ENCODE measurements at places on chromosomes 2 and 18.

- DNase-seq = no peak
Observed at GRCh38 chr18:79800371-79801180, 2.8 kb downstream of the KCNG2 start.

DNA sequence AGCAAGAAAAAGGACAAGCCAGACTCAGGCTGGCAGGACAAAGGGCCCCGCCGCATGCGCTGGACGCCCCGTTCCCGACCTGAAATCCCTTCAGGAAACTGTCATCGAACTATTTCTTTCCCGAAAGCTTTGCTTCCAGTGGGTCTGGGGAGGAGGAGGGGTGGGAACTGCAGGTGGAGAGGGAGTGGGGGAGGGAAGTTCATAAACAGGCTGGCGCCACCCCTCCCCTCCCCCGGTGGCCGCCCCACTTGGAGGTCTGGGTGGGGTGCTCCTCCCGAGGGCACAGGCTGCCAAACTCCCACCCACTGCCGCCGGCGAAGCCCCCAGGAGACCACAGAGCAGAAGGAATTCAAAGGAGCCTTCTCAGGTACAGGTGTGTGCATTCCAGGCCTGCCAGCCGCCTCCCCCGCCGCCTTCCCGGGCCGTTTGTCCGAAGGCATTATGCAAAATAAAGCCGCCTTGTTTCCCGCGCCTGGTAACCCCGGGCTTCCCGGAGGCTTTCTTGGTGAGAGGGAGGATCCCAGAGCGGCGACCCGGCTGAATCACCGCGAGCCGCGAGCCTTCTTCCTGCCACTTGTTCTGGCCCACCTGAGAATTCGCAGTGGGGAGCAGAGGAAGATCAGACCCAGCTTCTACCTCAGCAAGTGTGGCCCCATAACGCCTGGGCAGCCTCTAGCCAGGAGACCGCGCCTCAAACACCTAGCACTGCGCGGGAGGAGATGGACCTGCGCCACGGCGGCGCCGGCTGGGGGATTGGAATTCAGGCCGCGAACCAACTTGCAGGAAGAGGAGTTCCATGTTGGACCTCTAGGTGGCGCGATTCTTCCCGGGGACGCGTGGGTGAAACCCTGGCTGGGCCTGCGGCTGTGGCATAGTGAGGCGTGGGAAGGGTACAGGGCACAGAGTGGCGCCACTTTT lies 101.9 kb downstream of the FOXI3 start:
- DNase-seq = peak; percentile 60

DNA sequence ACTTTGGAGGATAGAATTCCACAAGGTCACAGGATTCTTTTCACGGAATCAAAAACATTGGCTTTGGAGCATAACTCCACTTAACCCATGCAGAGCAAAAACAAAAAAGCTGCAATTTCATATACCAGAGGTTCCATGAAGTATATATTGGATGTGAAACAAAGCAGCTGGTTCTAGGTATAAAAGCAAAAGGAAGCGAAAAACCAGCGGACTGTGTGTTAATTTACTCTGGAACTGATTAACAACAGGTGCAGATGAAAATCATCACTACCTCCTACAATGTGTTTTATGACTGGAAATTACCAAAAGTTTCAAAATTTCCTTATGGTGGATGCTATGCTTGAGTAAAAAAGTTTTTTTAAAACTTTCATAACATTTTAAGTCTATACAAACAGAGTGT lies 54.4 kb upstream of the LINC00305 start:
- no peak for DNase-seq

DNA sequence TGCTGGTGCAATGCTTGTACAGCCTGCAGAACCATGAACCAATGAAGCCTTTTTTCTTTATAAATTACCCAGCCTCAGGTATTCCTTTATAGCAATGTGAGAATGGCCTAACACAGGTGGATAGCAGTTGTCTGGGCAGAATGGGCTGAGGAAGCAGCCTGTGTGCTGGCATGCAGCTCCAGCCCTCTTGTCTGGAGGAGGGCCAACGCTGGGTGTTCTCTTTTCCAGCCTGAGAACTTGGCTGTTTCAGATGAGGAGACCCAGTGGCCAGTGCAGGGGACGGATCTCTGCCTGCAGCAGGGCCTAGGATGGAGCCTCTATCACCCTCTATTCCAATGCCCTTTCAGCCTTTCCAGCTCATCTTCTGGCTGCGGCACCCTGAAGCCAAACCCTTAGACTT lies 58.8 kb downstream of the CTIF start:
- no peak for DNase-seq

- no peak for DNase-seq
Observed at GRCh38 chr2:238635647-238636051, 208.9 kb downstream of the ASB1 start.

GRCh38 chr2:26300234-26300925 lies 45.6 kb upstream of the SELENOI start:
- no peak for DNase-seq

GRCh38 chr2:97769308-97769707 lies 55.9 kb downstream of the ZAP70 start:
- no peak for DNase-seq

- DNase-seq = no peak
Observed at GRCh38 chr2:138637686-138638085, 136.1 kb downstream of the SPOPL start.

DNA sequence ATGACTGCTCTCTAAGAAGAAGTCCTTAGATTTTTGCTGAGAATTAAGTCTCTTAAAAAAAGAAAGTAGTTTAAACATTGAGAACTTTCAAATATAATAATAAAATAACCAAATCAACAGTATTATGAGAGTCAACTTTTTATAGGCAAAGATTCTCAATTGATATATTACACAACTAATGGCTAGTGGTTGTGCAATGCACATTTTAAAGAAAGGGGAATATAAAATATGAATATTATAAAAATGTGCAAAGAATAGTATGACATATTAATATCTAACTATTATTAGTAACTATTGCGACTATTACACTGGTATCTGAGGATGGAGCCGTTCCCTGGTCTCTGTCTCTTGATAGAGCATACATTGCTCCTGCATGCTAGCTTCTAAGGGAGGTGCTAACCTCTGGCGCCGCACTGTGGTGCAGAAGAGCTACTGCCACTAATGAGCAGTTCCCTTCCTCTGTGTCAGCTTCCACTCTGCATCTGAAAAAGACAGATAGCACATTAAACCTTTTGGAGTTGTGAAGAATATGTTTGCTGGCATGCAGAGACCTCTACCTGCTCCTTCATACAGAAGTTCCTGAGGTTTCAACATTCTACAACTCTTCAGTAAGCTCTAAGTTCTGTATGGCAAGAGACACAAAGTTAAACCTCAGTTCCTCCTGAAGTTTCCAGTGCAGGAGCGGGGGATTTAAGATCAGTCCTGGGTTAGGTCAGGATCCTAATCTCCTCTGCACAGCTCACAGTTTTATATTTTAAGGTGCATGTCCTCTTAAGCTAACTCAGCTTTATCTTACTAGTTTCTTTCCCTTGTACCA lies 3.5 kb upstream of the SLC9A2 start:
- DNase-seq = no peak

DNA sequence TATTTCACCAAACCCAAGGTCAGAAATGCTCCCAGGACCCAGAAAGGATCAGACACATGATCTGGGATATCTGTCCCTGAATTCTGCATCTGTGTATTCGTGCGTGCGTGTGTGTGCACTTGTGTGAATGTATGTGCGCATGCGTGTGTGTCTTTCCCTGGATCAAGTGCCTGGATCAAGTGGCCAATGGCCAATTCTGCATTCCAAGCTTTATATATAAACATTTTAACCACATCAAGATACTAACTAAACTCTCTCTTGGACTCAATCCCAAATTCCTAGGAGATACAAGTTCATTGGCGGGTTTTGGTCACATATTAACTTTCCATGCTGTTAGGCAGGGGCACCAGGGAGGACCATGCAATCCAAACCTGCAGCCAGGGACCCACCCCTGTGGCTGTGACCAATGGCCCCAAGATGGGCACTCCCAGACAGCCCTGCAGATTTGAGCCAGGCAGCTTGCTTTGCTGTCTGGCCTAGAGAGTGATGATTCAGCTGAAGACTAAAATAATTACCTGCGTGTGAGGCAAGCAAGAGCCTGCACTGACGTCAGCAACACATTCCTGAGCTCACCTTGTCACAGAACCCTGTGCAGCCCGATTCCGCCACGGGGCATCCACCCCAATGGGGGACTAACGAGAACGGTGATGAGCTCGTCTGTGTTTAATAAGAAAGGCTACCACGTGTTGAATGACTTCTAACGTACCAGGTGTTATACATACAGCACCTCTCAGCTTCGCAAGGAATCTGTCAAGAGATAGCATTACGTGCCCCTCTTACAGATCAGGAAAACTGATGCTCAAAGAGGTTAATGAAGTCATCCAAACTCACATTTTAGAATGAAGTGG lies 45.3 kb upstream of the ROCK2 start:
- DNase-seq = no peak

- DNase-seq = no peak
Observed at GRCh38 chr2:113240915-113241911, 37.5 kb downstream of the PAX8 start.

- DNase-seq = no peak
Observed at GRCh38 chr18:57231864-57232263, 85.0 kb downstream of the BOD1L2 start.

GRCh38 chr2:196696423-196697079 lies 57.0 kb downstream of the CCDC150 start:
- no peak for DNase-seq

DNA sequence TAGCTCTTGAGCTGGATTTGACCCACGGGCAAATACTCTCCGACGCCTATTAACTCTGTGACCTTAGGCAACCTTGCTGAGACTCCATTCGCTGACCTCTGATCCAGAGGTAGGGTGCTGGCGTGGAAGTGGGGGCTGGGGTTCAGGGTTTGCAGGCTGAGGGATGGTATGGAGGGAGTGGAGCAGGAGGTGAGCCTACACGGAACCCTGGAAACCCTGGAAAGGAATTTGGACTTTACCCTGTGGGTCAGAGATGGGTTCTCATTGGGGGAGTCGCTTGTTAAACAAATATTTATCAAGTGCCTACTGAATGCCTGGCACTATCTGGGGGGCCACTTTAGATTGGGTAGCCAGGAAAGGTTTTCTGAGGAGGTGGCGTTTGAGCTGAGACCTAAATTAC lies 58.2 kb upstream of the FZD7 start:
- DNase-seq = no peak

DNA sequence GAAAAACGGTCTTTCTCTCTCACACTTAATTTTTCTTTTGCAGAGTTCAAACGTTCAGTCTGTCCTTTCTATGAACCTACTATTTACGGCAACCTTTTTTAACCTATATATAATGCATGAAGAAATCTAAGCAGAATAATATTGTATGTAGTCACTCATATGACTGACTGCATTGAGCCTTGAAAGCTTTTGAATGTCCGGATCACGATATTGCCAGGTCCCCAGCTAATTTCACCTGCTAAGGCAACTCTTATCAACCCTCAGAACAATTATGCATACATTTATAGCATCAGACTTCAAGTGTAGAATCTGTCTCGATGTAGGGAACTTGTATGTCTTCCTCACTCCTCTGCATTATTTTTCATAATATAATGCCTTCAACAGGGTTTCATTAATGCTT lies 1083.8 kb upstream of the KLHL29 start:
- no peak for DNase-seq

- no peak for DNase-seq
Observed at GRCh38 chr18:50715919-50716318, 103.9 kb downstream of the MRO start.

GRCh38 chr2:128641421-128642080 lies 322.9 kb upstream of the HS6ST1 start:
- no peak for DNase-seq

- DNase-seq = no peak
Observed at GRCh38 chr2:191446910-191447309, 201.7 kb downstream of the MYO1B start.

DNA sequence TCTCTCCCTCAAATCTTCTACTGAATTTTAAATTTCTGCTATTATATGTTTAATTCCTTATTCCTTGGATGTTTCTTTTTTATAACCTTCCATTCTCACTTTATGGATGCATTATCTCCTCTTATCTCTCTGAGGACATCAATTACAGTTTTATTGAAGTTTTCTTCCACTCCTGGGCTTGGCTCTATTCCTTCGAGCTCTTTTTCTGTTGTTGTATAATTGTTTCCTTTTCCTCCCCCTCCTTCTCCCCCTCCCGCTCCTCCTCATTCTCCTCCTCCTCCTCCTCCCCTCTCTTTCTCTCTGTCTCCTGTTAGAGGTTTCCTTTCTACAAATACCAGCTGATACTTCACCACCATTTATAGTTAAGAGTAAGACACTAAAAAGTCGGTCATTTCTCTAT lies 209.8 kb downstream of the ZBTB7C start:
- no peak for DNase-seq

DNA sequence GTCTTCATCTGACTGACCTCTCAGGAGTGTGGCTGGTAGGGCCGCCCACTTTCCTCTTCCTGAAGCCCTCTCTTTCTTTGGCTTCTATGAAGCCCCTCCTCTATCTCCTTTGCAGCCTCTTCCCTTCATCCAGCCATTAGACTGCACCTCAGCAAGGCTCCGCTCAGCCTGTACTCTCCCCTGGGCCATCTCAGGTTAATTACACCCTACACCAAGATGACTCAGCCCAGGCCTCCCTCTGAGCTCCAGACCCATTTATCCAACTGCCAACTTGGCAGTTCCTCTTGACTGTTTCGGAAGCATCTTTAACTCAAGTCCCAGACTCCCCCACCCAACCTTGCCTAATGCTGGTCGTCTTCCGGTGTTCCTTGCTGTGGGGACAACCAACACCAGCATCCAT lies 5.8 kb upstream of the WNT6 start:
- no peak for DNase-seq

- DNase-seq = no peak
Observed at GRCh38 chr18:77711096-77711495, 461.4 kb downstream of the GALR1 start.

- DNase-seq = no peak
Observed at GRCh38 chr2:134491771-134492441, 226.9 kb downstream of the TMEM163 start.

- DNase-seq = no peak
Observed at GRCh38 chr2:224956706-224957105, 85.6 kb downstream of the DOCK10 start.

- no peak for DNase-seq
Observed at GRCh38 chr18:79422022-79422782, 26.5 kb downstream of the NFATC1 start.

DNA sequence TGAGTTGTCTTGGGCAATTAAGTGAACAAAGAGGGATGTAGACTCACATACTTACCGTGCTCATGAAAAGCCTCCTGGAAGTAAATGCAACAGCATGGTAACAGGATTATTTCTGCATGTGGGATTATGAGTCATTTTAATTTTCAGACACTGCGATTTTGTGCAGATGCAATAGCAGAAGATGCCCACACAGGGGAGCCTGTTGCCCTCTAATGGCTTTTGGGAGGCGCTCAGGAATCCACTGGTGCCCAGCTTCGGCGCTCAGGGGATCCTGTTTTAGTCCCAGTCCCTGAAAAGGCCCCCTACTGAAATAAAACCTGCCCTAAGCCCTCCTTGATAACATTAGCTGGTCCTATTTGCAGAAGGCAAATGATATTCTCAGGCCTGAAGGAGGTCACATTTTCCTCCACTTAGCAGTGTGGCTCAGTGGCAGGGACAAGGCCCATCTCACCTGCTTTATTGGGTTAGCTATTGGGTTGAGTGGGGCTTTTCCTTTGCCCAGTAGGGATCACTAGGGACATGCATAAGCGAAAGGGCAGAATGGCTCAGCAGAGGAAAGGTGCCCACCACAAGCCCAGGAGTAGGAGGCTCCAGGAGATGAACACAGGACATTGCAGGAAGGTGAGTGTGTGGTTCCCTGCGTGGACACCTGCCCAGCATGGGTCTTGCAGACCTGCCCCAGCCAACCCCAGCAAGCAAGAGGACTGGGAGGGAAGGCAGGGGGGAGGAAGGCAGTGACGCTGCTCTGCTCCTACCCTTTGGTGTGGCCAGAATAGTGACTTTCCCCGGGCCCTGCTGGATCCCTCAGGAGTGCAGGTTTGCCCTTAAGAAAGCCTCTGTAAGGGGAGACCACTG lies 26.5 kb upstream of the KCNS3 start:
- DNase-seq = no peak
